ENCODE measurements at places on chromosomes 1 and 21.

GRCh38 chr21:45550522-45551210 lies 8.4 kb upstream of the SLC19A1 start:
- peak; percentile 58 for ATAC-seq

DNA sequence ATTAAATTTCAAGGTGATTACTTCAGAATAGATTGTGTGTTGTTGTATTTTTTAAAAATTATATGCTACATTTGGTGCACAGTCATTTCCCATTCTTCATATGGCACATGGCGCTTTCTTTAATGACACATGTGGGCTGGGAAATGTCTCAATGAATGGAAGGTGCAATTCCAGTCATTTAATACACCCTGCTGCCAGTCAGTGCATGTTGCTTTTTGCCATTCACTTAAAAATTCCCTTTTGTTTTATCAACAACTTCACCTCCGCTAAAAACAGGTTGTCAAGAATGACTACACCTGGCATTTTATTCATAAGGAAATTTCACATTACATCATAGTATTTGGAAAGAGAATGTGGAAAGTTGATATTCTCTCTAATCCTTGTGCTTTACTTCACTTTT lies 716.4 kb upstream of the ADAMTS5 start:
- no peak for ATAC-seq

DNA sequence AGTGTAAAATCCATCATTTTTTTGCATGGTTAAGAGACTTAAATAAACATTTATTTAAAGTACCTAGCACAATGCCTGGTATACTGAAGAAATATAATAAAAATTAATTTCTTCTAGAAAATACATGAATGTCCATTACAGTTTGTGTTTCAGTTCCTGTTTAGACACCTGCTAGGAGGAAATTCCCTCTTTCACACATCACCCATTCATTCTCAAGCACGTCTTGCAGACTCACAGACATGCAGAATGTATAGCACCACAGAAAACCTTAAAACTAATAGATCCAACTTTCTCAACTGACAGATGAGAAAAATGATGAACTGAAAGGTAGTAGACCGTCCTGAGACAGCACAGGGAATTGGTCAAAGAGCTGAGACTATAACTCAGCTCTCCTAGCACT lies 172.2 kb upstream of the C8B start:
- ATAC-seq: no peak

GRCh38 chr1:156347331-156347730 lies 9.0 kb downstream of the TSACC start:
- no peak for ATAC-seq

DNA sequence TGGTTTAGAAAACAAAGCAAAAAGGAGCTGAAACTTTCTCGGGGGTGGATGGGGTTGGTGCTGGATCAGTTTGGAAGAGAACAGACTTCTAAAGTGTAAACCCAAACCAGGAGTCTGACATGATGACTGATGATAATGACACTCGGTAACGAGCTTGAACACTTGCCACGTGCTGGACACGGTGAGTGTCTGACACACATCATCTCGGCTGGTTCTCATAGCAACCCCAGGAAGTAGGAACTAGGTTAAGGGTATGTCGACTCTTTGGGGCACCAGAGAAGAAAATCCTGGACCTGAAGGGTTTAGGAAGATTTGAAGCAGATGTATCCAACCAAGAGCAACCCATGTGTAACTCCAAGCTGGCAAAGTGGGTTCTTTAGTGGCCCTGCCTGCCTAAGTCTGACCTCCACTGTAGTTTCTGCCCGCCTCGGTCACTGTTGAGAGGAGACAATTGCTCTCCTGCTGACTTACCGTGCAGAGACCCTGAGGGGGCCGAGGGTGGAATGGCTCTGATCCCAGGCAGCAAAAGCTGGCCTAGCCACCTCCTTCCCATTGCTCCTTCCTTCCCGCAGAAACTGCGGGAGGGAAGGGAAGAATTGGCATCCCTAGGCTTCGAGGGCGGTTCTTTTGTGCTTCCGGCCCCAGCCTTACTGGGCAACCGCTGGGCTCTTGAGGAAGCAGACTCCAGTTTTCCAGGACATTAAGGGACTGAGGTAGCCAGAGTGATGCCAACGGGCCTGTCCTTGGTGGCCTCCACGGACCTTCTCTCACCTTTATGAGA lies 156.0 kb downstream of the TOMM20 start:
- ATAC-seq: peak; percentile 72
